ENCODE measurements at places on chromosomes 7 and 10.

GRCh38 chr10:68184546-68184945 is 47.4 kb downstream of the ATOH7 start:
- DNase-seq, result no peak

DNA sequence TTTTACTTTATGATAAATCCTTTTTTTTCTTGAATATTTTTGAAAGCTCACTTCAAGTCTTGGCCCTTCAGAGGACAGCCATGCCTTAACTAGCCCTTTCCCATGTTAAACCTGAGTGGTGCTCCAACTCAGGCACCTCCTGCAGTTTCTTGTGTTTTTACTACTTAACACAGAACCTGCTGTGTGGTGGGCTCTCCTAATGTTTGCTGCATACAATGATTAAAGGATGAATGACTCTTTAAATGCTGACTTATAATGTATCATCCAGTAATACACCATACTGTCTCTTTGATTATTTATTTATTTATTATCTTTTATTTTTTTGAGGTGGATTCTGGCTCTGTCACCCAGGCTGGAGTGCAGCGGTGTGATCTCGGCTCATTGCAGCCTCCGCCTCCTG is 179.4 kb downstream of the SEMA3E start:
- DNase-seq, result no peak

GRCh38 chr10:28839600-28840007 is 162.3 kb downstream of the BAMBI start:
- DNase-seq, result no peak

- DNase-seq, result peak; percentile 8
These were observed 251.3 kb downstream of the SFMBT2 start for GRCh38 chr10:7159517-7159916.

DNA sequence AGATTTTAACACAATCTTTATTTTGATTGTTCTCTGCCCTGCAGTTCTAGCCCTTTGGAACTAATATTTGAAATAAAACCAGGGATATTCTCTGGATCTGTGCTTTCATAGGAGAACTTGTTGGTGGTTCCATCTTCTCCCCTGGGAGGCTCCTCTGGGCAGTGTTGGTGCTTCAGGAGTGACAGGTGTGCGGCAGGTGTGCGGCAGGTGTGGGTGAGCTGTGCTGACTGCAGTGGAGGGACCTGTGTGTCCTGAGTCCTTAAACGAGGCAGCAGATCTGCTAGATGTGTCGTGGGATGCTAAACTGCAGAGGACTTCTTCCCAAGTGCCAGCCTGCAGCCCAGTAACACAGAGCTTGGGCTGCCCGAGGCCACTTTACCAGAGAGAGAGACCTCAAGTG is 98.4 kb downstream of the LYZL1 start:
- no peak for DNase-seq

Measured in CD4-positive, alpha-beta T cell treated with Interleukin-12 subunit alpha and Interleukin-12 subunit beta, for 1 hour (primary cell).